ENCODE measurements at places on chromosomes 6 and 20.

DNA sequence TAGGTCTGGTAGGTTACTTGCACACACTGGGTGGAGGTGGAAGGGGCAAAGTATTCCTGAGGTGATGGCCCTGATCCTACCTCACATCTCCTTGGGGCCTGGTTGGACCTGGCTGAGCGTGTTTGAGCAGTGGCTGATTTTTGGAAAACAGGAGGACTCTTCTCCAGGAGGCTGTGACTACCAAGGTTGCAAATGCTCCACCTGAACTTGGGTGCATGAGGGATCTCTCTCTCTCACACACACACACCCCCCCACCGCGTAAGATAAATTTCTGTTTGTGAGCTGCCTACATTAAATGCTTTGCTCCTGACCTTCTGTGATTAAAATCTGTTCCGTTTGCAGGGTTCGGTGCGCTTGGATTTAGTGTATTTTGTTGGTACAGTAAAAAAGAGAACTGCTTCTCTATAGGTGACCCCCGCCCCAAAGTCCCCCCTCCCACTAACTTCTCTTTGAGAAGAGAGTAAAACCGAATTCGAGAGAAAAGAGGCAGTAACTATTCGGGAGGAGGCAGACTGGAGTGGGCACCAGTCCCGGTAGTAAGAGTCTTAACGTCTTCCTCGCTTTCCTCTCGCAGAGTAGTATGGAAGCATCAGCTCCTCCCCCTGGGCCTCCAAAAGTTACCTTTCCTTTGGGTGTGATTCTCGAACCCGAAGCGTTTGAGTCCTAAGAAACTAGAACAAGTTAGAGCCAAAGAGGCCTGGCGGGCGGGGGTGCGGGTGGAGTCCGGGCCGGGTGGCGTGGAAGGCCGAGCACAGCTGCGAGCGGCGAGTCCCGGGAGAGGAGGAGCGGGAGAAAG lies 585 bp upstream of the DSE start:
- DNase-seq: no peak

DNA sequence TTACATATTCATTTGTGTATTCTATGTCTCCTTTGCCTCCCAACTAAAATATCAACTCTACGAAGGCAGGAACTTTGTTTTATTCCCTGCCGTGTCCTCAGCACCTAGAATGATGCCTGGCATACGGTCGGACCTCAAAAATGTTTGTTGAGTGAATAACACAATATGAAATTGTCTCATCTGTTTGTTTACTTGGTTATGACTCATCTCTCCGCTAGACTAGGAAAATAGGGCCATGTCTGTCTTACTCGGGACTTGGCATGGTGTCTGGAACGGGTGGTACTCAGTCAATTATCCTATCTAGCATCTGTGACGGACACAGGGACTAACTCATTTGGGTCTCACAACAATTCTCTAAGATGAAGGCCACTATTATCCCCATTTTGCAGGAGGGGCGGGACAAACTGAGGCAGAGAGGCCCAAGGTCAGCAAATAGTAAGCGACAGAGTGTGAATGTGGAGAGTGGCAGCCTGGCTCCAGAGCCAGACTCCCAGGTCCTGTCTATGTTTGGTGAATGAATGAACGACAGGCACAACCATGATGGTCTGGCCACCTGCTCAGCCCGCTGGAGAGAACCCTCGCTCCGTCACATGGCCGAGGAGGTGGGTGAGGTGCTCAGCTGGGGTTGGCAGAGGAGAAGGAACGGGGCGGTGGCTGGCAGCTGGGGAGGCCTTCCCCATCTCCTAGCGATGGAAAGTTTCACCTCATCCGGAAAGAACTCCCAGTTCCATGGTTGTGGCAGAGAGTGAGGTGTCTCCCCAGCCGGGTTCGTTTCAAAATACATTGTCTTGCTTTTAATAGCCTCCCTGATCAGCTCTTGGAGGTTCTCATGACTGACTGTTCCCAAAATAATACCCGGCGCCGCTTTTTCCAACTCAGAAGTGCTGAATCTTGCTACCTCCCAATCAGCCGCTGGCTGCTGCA lies 27.6 kb upstream of the NFATC2 start:
- DNase-seq: no peak

DNA sequence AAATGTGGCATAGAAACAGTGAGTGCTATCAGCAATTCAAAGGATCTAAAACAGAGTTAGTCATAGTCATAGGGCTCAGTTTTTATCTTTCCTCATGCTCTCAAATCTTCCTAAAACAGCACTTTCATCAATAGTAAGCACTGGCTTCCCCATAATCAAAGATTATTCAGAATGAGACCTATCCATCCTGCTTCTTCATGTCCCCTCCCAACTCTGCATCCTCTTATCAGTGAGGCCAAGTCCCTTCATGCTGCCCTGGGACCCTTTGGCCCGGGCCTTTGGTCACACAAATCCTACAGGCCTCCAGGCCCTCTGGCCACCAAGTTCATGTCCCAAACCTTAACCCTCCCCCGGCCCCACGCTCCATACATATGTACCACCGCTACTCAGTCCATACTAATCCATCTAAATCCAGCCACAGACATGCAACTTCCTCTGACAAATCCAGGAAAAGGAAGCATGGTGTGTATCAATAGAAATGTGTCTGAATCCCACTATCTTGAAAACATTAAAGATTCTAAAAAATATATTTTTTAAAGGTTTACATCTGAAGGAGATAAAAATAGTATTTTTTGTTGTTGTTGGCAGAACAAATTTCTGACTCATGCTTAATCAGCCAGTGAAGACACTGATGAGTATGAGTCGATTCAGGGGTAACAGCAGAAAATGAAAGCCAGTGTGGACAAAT lies 143.5 kb downstream of the PDE7B start:
- no peak for DNase-seq

DNA sequence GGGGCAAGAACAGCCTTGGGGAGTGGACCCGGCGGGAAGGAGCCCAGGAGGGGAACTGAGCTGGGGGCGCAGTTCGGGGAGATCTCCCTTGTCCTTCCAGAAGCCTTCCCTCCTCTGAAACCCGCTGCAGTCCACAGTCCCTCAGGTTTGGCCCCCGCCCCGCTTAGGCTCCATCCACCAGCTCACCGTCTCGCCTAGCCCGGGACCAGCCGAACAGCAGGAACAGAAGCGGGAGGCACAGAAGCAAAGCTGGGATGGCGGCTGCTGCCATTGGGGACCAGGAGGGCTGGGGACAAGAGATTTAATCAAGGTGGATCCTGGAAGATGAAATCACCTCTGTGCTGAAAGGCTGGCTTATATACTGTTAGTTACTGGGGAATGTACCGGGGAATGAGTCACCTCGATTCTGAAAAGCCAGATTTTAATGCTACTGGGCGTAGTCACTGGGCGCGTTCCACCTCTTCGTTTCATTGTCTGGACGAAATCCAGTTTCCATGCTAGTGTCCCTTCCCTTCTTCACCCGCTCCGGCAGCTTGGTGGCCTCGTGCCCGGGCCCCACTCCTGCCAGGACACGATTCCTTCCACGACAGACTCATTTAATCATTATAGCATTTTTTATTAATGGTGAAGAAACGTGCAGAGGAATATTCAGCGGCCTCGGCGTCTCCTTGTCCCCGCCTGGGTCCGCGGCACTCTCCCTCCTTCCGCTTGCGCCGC lies at the start of gene RAET1L:
RAET1L (minus strand) TSS at position 332 of the 717 bp plus-strand sequence; CDS start at position 271, 61 bp downstream.
- no peak for DNase-seq

GRCh38 chr20:49534255-49534712 lies 33.7 kb downstream of the PTGIS start:
- peak; percentile 59 for DNase-seq

DNA sequence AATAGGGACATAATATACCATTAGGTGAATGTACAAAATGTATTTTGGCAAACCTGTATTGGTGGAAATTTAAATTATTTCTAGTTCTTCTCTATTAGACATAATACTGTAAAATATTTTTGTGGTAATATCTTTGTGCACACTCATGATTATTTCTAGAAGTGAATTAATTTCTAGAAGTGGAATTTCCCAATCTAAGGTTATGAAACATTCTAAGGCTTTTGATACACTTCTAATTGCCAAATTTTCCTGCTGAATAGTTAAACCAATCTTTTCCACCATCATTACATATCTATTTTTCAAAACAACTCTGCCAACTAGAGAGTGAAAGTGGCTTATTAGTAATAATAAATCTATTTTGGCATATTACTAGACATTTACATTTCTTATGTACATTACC lies 1.8 kb upstream of the CCND3 start:
- no peak for DNase-seq

DNA sequence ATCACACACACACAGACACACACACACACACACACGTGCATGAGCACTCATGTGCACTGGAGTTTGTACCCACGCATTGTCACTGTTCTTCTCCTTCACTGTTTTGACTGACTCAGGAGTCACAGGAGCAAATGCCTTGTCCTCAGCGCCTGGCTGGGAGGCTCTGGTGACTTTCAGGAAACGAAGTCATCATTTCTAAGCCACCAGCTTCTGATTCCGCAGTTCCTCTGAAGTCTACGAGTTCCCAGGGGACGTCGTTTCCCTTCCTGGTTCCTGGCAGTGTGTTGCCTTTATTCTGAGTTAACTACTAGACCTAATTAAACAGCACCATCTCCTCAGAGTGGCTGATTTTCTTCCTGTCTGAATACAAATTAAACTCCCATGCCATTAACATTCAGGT lies 82.2 kb upstream of the PMEPA1 start:
- DNase-seq: no peak

GRCh38 chr6:26379292-26379691 lies 3.6 kb upstream of the BTN2A2 start:
- no peak for DNase-seq

DNA sequence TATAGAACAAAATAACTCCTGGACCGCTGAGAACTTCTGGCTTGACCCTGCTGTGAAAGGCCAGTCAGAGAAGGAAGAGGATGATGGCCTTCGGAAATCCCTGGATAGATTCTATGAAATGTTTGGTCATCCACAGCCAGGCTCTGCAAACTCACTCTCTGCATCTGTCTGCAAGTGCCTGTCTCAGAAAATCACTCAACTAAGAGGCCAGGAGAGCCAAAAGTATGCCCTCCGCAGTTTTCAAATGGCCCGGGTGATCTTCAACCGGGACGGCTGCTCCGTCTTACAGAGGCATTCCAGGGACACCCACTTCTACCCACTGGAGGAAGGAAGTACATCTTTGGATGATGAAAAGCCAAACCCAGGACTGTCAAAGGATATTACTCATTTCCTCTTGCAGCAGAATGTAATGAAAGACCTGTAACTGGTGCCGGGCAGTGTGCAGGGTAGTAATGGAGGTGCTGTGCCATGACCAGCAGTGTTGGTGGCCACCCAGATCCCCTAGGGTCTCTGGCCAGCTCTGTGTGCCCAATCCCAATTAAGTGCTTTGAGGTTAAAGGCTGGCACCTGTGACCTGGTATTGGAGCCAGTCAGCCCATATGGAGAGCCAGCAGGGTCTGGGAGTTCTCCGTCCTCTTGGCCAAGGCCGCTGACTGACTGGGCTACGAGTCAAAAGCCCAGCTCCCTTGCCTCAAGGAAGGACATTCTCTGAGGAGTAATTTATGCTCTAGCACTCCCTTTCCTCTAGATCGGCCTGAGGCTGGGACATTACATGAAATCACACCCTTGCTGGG lies 87.1 kb downstream of the TRMT6 start:
- no peak for DNase-seq

GRCh38 chr6:7932625-7933024 lies 22.0 kb upstream of the TXNDC5 start:
- no peak for DNase-seq

DNA sequence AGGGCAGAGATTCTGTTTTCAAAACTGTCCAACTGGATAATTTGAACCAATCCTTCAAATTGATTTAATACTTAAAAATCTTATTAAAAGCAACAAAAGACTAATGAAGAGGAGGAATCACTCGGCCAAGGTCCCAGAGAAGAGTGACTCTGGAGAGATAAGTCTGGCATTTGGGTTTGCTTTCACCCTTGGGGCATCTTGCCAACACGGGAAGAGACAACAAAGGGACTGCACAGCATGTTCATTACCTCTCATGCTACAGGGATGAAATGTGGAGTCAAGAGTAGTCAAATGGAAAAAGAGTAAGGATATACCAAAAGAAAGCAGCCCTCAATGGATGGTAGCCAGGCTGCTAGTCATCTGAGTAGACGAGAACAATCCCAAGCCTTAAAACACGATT lies 68.2 kb downstream of the KHDRBS2 start:
- DNase-seq: no peak

GRCh38 chr20:30611239-30611984 lies 646.1 kb upstream of the DEFB115 start:
- DNase-seq: no peak

GRCh38 chr6:166842607-166843006 lies 113.7 kb downstream of the RNASET2 start:
- no peak for DNase-seq

- DNase-seq: no peak
Observed at GRCh38 chr20:35279533-35280174, 1.7 kb upstream of the MMP24OS start.

DNA sequence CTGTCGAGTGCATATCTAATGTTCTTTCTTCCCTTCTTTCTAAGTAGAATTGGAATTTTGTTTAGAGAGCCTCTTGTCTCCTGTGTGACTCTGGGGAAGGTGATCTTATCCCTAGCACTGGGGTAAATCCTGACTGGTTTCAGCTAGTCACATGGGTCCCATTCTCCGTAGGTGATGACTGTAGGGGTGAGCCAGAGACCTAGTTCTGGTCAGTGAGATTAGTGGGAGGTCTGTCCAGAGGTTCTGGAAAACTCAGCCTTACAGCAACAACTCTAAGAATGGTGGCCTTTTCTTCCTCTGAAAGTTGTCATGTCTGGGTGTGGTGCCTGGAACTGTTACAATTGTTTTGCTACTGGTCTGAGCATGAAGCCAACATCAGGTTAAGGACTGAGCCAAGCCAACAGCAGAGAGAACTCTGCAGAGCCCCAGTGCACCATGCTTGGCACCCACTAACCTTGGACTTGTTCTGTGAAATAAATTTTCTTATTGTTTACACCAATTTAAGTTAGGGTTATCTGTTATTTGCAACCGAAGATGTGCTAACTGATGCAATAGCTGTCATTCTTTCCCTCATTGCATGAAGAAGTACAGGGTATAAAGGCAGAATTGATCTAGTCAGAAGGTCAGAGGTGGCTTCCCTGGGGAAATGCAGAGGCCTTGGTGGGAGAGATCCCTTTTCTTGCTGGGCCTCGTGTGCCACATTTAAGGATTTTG lies 56.8 kb upstream of the TULP4 start:
- DNase-seq: no peak

- no peak for DNase-seq
Observed at GRCh38 chr20:23967616-23967979, 21.0 kb downstream of the GGTLC1 start.

- no peak for DNase-seq
Observed at GRCh38 chr6:74785236-74785635, 420.6 kb downstream of the COL12A1 start.

DNA sequence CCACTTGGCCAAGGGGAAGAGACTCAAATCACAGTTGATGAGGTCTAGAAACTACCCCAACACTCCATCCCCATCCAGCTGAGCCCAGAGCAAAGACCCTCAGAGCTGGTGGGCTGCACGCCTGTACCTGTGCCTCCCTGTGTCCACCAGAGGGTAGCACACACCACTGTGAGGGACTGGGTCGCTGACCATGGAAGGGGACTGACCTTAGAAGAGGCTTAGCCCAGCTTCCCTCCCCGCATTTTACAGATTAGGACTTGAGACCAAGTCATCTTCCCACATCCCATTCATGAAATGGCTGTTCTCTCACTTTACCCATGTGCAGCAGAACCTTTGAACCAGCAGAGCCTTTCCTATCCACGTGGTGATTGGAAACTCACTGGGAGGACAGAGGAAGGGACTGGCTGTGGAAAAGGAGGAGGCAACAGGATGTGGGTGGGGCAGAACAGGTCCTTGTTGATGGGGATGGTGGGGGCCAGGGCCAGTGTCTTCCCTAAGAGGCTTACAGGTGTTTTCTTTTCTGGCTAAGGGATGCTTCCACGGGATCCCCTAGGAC lies 44.3 kb downstream of the CPXM1 start:
- no peak for DNase-seq

- DNase-seq: no peak
Observed at GRCh38 chr20:48875914-48876240, 45.6 kb upstream of the ARFGEF2 start.

Measured in liver (tissue), 10 donors.